ENCODE measurements at places on chromosomes 5 and 9. TPM values are rescaled to one million over a fixed set of nuclear protein-coding genes. Genes with fewer than 3 reads are reported as not detected.

DNA sequence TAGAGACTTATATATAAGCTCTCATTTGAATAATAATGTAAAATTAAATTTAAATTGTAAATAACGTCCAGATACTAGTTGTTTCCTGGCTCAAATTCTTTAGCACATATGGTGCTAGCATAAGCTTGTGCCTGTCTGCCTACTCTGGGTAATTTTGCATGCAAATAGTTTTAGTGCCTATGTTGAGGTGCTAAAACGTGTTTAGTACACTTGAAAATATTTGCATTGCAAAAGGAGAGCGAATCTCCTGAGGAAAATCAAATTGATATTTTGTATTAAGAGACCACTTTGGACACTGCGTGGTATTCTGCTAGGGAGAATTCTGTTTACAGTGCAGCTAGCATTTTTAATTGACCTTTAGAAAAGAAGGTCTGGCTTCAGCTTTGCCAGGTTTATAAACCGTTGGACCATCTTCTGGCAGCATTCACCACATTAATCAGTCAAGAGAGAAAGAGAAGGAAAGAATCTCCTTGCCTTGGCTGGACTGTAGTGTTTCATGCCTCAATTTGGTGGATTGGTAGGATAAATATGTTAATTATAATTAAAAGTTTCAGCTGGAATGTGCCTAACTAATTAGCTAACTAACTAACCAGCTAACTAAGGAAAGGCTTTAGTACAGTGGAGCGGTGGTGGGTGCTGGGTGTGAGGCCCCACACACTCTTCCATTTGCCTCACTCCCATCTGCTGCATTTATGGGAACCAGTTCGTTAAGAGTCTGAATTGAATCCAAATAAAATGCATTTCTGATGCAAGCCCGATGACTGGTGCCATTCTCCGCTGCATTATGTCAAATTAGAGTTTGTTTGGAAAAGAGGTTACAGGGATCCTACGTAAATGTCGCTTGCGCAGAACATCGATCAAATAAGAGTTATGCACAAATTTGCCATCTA, 150.1 kb upstream of the MPDZ start:
- no peak for DNase-seq
- no peak overlapping the region for H3K4me3 ChIP-seq
- no peaks in the 10 kb centered on the region for H3K27me3 ChIP-seq
- no peak overlapping the region for H3K27ac ChIP-seq
- no peaks in the 10 kb centered on the region for H3K4me1 ChIP-seq

GRCh38 chr5:10509575-10509974, 54.3 kb upstream of the ANKRD33B start:
- peaks cover 20% of the 10 kb centered on the region for H3K27me3 ChIP-seq
- H3K4me1 ChIP-seq: no peaks in the 10 kb centered on the region
- no peaks in the 10 kb centered on the region for H3K36me3 ChIP-seq
- no peak for DNase-seq
- H3K4me3 ChIP-seq: no peak overlapping the region

GRCh38 chr5:139413153-139413552, 9.3 kb upstream of the SPATA24 start:
- H3K36me3 ChIP-seq: no peaks in the 10 kb centered on the region
- H3K27me3 ChIP-seq: no peaks in the 10 kb centered on the region
- H3K4me1 ChIP-seq: peaks cover 10% of the 10 kb centered on the region
- no peak for DNase-seq
- no peak overlapping the region for H3K4me3 ChIP-seq

DNA sequence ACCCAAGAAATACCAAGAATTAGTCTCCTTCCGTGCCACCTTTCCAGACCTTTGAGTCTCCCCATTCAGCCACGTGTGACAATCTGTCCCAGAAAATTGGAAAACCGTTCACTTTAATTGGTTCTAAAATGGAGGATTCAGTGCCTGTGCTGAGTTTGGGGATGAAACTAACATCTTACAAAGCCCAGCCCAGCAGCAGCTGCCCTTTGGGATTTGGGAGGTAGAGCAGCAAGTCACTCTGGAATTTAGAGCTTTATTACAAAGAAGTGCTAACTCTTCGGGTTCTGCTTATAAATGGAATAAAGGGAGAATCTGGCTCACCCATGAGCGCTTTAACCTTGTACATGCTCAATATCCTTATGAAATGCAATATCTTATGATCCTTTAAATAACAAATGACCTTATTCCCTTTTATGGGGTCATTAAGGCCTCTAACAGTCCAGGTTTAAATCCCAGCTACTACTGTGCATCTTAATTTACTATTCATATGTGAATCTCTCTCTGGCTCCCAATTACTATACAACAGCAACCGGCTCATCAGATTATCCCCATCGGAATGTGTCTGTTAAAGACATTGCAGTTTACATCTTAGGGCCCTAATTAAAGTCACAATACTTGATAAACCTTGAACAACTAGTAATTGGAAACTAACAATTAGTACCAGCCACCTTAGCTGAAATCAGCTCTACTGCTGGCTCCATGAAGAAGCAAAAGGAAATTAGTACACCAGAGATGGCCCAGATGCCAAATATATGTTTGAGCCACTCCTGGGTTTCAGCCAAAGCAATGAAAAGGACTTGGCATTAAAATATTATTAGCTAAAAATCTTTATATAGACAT, 271.8 kb upstream of the SMARCA2 start:
- H3K27ac ChIP-seq: no peak overlapping the region
- DNase-seq: no peak
- H3K4me1 ChIP-seq: no peaks in the 10 kb centered on the region
- H3K36me3 ChIP-seq: no peaks in the 10 kb centered on the region
- no peak overlapping the region for H3K4me3 ChIP-seq

NEUROG1 gene
- not detected for total RNA-seq

DNA sequence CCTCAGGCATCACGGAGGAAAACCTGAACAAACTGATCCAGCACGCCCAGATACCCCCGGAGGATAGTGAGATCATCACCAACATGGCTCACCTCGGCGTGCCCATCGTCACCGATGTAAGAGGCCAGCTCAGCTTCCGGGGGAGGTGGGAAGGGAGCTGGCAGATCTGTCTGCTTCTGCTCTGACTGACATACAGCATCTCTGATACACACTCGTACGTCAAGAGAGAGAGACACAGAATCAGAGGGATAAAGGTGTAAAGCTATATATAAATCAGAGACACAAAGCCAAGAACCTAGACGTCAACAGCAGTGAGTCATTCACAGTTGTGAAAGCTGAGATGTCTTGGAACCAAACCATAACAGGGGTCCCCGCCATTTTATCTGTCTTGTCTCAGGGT, 30.1 kb upstream of the CFAP157 start:
- H3K4me1 ChIP-seq: no peaks in the 10 kb centered on the region
- H3K27ac ChIP-seq: no peak overlapping the region
- H3K4me3 ChIP-seq: no peak overlapping the region
- no peaks in the 10 kb centered on the region for H3K27me3 ChIP-seq

IL3 gene
- total RNA-seq: not detected
